ENCODE measurements at places on chromosomes 6 and 20. TPM values are rescaled to one million over a fixed set of nuclear protein-coding genes. Genes with fewer than 3 reads are reported as not detected.

Gene AIF1
- not detected for total RNA-seq

Gene MACROD2
- total RNA-seq: not detected

Gene CD24
- total RNA-seq: 0.17 TPM

Gene SERAC1
- total RNA-seq: 3.6 TPM

Gene SNAP91
- total RNA-seq: 0.15 TPM

Gene SAPCD1
- total RNA-seq: 5.8 TPM

Gene TAAR5
- not detected for total RNA-seq

Gene PAK5
- under 0.01 TPM for total RNA-seq

Gene LST1
- total RNA-seq: not detected

Gene MAP7
- total RNA-seq: 0.34 TPM

Gene HELZ2
- 26.2 TPM for total RNA-seq

Gene GDAP1L1
- total RNA-seq: not detected

Gene PTP4A1
- 14.7 TPM for total RNA-seq

Gene OR2J3
- not detected for total RNA-seq

Gene LINC00237
- total RNA-seq: not detected

Gene STMND1
- 0.17 TPM for total RNA-seq

Gene COL10A1
- 0.17 TPM for total RNA-seq

Gene TMC2
- not detected for total RNA-seq

Gene EPPIN
- not detected for total RNA-seq

Gene PBOV1
- total RNA-seq: not detected

Gene PNLDC1
- not detected for total RNA-seq

Gene FAM83D
- total RNA-seq: 40.1 TPM

Gene PTCRA
- not detected for total RNA-seq

Gene ASIP
- not detected for total RNA-seq

Measured in bronchus fibroblast of lung (primary cell).